Left renal cortex interstitium (tissue), 4 donors: ENCODE measurements at places on chromosomes 4 and X.
A peak's percentile ranks its signal among the peaks of the same experiment; 100 is the strongest.

DNA sequence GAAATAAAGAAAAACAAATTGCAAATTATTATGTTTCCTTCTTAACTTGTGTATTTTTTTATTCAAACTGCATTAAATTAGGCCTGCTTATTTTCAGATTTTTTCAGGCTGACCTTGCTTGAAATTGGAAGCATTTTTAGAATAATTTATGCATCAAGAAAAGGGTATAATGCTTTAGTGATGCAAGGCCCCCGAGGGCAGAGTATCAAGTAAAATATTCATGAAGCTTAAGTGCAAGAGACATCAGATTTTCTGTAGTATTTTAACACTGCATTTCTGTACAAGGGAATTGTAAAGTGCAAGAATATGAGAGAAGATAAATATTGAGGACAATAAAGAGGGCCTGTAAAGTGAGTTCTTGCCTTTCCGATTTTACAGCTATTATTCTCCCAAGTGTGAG, 485.8 kb upstream of the ATOH1 start:
- no peak for DNase-seq

- no peak for DNase-seq
These were observed 90.9 kb downstream of the CHRNA9 start for GRCh38 chr4:40425799-40426574.

DNA sequence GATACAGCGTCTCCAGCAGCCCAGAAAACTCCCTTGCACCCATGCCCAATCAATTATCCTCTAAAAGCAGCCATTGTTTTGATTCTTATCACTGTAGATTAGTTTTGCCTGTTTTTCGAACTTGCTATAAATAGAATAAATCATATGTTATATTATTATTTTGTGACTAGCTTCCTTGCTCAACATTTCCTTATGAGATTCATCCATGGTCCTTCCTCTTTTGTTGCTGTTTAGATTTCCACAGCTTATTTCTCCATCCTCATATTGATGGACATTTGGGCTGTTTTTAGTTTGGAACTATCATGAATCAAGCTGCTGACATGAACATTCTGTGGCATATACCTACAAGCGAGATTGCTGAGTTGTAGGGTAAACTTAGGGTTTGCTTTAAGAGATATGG, 595.3 kb downstream of the BCOR start:
- DNase-seq = no peak

DNA sequence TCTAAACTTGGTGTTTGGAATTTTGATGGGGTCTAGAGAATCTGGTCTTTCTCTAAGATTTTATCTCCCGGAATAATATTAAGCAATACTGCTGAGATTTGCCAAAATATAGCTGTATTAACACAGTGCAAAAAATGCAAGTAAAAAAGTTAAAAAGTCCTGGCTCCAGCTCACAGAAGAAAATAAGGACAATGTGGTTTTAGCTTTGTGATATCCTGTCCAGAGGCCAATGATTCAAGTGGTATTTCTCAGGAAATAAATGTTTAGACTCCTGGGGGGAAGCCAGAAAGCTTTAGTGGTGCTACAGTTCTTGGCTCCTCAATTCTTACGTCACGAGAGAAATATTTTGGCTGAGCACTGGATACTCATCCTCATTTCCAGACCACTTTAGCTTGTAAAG, 40.9 kb upstream of the IL13RA2 start:
- no peak for DNase-seq

DNA sequence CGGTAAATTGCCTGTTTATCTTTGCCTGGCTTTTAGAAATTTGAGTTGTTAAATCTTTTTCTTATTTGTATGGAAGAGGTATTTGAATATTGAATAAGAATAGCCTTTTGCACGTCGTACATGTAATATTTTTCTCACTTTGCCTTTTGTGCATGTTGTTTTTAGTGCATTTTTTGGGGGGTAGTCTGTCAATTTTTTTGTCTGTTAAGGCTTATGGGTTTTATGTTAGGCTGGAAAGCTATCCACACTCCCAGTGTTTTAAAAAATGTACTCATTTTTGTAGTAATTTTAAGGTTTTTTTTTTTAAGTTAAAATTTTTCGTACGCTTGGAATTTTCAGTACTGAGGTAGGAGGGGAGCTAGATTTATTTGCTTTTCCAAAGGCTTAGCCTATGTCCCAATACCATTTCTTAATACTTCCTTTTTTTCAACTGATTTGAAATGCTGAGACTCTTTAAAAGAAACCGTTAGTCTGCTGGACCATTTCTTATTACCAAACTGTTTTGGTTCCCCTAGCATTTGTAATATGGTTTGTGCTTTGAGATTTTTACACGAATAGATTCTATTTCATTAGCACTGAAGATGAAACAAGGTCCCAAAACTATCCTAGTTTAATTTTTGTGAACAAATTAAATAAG, 1.3 kb downstream of the HERC5 start:
- no peak for DNase-seq

- no peak for DNase-seq
These were observed 7.6 kb upstream of the OPHN1 start for GRCh38 chrX:68440940-68441339.

GRCh38 chrX:111869639-111870034, 6.3 kb upstream of the TRPC5OS start:
- DNase-seq = peak; percentile 20

GRCh38 chr4:173547889-173548288, 17.9 kb upstream of the HAND2 start:
- no peak for DNase-seq

GRCh38 chr4:86393749-86394148, 33.9 kb upstream of the MAPK10 start:
- DNase-seq = no peak

- DNase-seq = peak; percentile 45
These were observed at the start of gene CTPS2 for GRCh38 chrX:16712548-16713155. TSS of gene CTPS2 (minus strand) at chrX:16712669. CDS start at chrX:16702902, 9,767 bp downstream.

- no peak for DNase-seq
These were observed 1364.4 kb downstream of the STIM2 start for GRCh38 chr4:28225050-28225449.

GRCh38 chr4:13151194-13151593, 332.9 kb downstream of the RAB28 start:
- no peak for DNase-seq

DNA sequence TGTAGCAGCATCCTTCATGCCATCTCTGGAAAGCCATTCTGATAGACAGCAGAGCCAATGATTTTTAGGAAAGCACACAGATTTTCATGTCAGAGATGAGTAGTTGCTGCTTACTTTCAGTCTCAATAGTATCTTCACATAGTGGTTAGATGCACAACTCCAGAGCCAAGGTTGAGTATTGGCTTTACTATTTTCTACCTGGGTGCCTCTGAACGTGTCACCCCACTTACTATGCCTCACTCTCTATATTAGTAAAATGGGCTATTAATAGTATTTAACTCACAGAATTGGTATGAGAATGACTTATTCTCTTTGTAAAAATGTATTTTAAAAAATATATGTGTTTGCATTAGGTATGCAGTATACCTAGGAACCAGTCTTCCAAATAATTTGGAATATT, 108.8 kb upstream of the STIM2 start:
- DNase-seq = no peak

GRCh38 chrX:119503484-119503861, 35.2 kb downstream of the SLC25A5 start:
- no peak for DNase-seq

DNA sequence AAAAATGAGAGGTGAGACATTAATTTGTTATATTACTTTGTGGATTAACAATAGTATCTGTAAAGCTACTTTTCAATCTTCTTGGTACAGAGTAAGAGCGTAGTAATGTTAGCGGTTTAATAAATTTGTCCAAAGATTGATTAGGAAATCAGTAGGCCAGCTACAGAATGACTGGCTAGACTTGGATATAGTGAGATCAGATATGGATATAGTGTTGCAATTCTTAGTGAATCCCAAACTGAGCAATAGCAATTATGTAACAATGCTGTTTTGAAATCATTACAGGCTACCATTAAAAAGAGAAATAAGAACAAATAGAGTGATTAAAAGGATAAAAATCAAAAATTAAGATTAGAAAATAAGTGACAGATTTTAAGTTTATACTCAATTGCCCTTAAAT, 847 bp upstream of the UGT2A2 start:
- no peak for DNase-seq

- DNase-seq = no peak
These were observed 56.6 kb upstream of the TMEM184C start for GRCh38 chr4:147560625-147561024.

DNA sequence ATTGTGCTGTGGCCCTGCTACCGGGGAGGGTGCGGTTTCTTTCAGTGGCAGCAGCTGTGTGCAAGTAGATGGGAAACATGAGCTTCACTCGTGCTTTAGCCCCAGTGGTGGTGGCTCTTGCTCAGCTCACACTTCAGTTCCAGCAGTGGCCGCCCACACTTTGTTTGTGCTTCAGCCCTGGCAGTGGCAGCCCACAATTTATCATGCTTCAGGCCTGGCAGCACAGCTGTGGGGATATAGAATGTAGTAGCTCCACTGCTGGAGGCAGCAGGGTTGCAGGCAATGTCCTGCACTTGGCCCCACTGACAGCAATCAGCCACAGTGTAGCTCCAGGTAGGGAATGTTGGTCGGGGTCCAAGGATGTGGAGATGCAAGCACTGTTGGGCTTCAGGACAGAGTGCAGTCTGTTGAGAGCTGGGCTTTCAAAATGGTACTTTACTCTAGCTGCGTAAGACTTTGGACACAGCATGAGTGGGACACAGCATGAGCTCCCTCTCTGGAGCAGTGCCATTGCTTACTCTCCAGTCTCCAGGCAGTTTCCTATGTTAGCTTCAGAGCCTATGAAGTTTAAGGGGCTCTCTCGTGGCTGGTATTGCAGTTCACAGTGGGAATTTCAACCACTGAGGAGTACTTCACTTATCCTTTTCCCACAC, 413.1 kb downstream of the PDGFC start:
- DNase-seq = no peak

DNA sequence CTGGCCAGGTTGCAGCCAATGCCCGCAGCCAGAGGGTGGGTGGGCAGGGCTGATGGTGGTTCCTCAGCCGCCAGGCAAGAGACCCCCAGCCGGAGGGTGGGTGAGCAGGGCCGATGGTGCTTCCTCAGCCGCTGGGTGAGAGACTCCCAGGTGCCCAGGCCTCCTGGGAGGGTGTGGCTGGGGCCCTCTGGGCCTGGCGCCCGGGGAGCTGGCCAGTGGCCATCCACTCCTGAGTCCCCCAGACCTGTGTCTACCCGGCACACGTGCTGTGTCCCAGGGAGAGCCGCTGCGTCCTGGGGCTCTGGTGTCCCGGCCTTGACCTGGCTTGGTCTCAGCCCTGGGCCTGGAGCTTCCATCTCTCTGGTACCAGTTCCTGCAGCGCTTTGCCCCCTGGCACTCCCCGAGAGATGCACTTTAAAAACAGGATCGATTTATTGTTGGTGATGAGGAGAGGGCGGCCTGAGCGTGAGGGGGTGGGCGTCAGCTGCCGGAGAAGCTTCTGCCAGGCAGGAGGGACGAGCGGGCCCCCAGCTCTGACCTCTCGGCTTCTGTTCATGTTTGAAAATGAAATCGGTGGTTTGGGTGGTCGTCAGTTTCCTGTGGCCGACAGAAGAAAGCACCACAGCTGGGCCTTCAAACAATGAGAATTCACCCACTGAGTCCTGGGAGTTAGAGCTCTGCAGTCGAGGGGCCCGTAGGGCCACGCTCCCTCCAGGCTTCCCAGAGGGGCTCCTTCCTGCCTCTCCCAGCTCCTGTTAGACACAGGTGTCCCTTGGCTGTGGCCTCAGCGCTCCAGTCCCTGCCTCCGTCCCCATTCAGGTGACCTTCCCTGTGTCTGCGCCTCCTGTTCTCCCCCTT, 6.5 kb downstream of the DOK7 start:
- DNase-seq = no peak

DNA sequence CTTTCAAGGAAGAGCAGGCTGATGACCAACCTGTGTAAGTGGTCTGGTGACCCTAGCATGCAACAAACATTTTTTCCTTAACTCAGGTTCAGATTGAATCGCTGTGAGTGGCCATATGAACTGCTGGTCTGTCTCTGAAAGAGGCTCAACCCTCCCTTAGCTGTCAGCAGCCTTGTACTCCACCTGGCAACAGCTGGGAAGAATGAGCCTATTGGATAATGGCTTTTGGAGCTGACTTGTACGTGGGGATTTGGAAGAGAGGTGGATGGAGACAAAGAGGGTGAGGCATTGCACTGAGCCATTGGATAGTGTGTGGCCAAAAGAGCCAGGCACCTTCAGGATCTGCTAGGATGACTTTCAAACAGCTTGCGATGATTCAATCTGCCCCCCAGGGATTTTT, 35.7 kb upstream of the BMP15 start:
- no peak for DNase-seq

DNA sequence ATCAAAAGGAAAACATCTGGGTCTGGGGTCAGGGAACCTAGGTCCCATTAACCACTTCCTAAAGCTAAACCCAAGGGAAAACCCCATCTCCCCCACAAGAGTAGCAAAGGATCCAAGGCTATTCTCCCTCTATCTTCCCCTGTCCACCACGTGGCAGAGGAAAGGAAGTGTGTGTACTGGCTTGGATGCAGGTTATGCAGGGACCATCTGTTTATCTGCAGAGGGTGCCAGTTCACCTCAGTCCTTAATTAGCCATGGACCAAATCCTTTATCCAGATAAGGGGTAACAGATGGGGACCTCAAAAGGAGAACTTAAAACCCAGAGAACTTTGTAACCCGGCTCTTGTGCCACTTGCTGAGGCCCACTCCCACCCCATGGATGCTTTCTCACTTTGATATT, 135.3 kb downstream of the ZNF518B start:
- DNase-seq = no peak

DNA sequence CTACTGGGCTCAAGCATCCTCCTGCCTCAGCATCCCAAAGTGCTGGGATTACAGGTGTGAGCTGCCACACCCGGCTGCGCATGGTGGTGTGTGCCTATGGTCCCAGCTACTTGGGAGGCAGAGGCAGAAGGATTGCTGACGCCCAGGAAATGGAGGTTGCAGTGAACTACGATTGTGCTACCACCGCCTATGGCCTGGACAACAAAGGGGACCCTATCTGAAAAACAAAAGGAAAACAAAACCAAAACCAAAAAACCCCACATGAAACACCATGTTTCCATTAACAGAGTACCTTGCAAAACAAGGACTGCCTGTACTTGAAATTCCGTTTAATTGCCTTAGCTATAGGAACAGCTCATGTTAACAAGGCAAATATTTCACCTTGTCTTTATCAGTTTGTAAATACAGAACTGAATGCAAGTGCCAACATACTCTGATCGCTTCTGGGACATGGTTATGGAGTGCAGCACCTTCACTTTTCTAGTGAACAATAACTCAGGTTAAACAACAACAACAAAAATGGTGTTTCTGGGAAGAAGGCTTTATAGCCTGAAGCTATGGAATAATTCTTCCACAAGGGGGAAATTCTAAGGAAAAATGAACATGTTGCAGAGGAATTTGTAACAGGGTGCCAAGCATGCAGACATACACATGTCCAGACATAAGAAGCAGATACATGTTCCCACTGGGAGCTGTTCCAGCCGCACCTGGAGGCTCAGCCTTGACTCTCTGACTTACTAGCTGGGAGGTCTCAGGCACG, 73.2 kb upstream of the STS start:
- no peak for DNase-seq

- no peak for DNase-seq
These were observed 565 bp upstream of the LRCH2 start for GRCh38 chrX:115234461-115234860.

DNA sequence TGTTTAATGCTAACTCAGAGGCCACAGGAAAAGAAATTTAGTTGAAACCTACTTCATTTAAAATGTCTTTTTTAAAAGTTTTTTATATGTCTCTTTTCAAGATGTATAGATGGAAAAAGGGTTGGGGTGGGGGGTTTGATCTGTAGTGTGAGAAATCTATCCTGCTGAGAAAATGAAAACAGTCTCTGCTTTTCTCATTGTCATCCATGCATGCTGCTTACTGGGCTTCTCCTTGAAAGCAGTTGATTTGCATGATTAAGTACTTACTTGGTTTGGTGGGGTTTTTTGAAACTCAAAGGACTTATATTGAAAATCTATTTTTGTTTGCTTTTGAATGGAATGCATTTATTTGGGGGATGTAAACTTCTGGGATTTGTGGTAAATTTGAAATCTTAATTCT, 313.6 kb upstream of the DKK2 start:
- DNase-seq = no peak
